ENCODE measurements at places on chromosomes 6 and 20.

DNA sequence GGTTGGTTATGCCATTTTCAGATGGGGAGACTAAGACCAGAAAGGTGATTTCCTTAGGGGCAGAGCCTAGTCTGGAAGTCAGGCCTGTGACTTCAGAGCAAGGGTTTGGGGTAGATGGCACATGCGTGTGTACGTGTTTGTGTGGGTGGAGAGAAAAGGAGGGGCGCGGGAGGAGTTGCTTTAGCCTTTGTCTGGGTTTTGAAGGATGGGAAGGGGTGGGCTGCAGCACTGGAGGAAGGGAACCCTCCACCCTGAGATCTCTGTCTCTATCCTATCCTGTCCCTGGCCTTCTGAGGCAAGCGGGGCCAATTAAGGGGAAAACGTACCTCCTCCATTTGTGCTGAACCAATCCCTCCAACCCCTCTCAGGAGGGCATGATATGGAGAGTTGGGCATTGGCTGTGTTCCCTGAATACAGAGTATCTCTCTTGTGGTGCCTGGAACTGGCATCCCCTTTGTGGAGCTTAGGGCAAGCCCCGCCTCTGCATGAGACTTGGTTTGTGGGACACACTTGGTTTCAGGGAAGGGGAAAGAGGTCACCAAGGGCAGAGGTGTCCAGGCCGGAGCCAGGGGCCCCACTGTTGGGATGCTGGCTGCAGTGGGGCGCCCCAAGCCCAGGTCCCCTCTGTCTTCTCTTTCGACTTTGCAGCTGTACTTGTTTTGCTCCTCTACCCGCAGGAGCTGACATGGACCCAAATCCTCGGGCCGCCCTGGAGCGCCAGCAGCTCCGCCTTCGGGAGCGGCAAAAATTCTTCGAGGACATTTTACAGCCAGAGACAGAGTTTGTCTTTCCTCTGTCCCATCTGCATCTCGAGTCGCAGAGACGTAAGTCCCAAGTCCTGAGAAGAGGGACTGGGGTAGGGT lies at the start of gene DBNDD2:
Gene DBNDD2, plus strand, starts transcription at position 507 of the 863 bp plus-strand sequence. Its CDS starts 179 bp downstream, at position 686.
- DNase-seq, result no peak

DNA sequence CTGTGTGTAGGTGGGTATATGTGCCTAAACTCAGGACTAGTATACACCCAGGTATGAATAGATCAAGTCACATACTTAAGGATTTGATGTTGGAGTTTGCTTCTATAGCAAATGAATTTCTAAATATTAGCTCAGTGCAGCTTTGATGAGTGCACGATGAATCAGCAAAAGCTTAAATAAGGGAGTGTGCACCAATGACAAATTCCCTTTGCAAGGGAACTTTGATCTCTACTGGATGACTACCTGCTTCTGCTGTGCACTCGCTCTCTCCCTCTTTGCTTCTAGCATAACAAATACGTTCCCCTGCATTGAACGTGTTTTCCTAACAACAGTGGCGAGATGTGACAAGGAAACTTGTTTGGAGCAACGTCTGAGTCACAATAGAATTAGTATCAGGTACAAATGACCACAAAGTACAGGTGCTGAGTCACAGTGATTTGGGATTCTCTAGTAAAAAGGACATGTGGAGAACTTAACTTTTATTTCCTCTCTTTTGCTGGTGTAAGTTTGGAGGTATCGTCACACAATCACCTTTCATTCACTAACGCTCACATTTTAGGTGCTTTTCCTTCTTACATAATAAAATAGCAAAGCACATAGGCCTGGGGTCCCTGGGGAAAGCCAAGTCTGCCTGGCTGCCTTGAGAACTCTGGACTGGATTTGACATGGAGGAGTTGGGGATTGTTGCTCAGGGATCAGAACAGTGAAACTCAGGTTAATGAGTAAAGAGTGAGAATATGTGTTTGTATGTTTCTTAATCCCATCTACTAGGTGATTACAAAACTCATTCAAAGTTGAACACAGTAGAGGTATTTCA lies 49.7 kb downstream of the KLHL31 start:
- peak; percentile 99 for DNase-seq

GRCh38 chr6:104214901-104215300 lies 644.8 kb downstream of the HACE1 start:
- DNase-seq, result no peak

- no peak for DNase-seq
Observed at GRCh38 chr20:25247518-25247955, 348 bp upstream of the PYGB start.

- DNase-seq, result no peak
Observed at GRCh38 chr20:10940941-10941340, 267.1 kb upstream of the JAG1 start.

- no peak for DNase-seq
Observed at GRCh38 chr20:32282461-32282860, 5.0 kb downstream of the KIF3B start.

- DNase-seq, result no peak
Observed at GRCh38 chr6:145836772-145837171, 22.2 kb upstream of the FBXO30 start.

- DNase-seq, result no peak
Observed at GRCh38 chr6:169966312-169967181, 215.1 kb downstream of the ERMARD start.

GRCh38 chr20:14919501-14920081 lies 582.2 kb upstream of the FLRT3 start:
- DNase-seq, result peak; percentile 50

DNA sequence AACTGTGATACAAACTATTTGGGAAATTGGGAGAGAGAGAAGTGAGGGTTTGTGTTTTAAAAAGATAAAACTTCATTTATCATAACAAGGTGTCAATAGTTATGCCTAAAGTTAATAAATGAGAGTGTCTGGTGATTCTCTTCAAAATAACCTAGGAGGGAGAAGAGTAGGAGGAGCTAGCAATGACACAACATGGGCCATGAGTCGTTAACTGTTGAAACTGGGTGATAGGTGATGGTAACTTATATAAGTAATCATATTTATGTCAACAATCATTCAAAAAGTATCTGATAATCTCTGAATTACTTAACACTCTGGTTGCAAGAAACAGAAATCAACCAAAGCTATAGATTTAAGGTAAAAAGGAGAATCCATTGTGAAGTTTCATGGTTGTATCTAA lies 46.8 kb upstream of the INSM1 start:
- no peak for DNase-seq

GRCh38 chr6:83860359-83860755 lies 868 bp downstream of the CYB5R4 start:
- no peak for DNase-seq

GRCh38 chr6:89140347-89141156 lies 5.3 kb upstream of the PM20D2 start:
- DNase-seq, result no peak

GRCh38 chr20:59778615-59779200 lies 154.7 kb downstream of the SYCP2 start:
- no peak for DNase-seq

DNA sequence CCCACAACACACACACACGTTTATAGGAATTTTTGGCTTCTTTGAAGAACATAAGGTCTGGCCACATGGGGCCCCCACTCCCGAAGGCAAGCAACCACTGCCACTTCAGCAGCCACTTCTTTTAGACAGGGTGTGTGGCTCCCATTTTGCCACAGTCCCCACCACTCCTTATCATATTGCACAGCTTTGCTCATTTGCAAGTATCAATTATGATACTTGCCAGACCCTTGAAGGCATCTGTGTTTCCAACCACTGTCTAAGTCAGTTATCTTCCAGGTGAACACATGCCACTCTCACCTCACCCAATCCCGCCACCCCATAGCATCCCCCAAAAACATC lies 73.1 kb downstream of the NOL4L start:
- DNase-seq, result no peak

DNA sequence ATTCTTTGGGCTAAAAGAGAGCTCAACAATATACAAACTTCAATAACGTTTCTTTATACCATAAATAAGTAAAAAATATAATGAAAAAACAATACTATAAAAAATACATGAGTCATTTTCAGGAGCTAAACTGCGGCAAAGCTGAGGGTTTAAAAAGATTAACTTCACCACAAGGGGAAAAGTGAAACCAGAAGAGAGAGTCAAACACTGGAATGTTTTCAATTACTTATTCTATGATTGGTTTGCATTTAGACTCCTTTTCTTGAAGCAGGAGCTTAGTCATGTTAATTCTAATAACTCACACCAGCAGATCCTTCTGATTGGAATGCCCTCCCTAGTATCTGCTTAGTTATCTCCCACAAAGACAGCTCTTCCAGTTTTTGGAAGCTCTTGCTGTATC lies 627.3 kb downstream of the UTRN start:
- DNase-seq, result peak; percentile 31

DNA sequence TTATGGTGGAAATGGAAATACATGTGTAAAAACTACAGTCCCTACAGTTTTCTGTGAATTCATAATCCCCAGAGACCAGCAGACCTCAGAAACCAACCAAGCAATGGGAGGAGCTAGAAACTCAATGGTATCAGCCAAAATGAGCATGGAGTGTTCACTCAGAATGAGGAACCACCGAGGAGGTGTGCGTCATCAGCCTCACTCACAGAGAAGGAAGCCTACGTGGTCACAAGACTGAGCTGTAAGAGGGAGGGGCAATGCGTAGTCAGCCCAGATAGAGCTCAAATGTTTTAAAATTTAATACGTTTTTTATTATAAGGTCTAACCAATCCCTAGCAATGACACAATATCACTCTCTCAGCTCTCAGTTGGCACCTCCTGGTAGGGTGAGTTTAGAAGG lies 17.4 kb downstream of the MYLK4 start:
- DNase-seq, result no peak

- DNase-seq, result peak; percentile 66
Observed at GRCh38 chr20:51128198-51128597, 105.3 kb upstream of the KCNG1 start.

DNA sequence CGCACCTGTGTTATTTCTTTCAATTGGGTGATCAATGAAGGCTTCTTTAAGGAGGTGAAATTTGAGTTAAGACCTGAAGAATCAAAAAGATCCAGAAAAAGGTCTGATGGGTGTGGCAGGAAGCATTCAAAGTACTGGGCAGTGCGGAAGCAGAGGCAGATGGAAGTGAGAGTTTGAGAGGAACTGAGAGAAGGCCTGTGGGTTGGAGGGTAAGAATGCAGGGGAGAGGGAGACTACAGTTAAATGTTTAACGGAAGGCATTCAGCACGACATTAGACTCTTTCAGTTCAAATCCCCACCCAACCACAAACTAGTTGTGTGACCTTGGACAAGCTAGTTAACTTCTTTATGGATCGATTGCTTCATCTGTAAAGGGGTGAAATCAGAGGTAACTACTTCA lies 50.5 kb upstream of the GCM1 start:
- DNase-seq, result no peak

- DNase-seq, result no peak
Observed at GRCh38 chr6:4017834-4018170, 61.1 kb downstream of the FAM217A start.

- no peak for DNase-seq
Observed at GRCh38 chr6:155889410-155889809, 433.8 kb upstream of the NOX3 start.

DNA sequence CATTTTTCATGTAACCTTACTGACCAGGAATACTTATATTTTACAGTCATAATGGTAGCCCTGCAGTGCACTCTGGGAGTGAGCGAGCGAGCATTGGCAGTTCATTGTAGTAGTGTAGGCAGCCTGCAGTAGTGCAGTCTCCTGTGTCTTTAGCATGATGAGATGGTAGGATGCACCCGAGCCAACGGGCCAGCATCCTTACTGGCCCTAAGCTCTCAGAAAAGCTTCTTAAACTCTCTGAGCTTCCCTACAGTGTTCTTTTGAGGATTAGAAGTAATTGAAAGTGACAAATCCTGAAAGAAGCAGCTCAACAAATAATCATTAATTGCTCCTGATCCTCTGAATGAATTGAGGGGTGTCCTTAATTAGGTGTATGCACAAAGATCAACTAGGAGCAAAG lies 20.9 kb downstream of the SLC9A8 start:
- no peak for DNase-seq

Data from epithelial cell of prostate (primary cell).